ENCODE measurements at places on chromosomes 3 and 15.

DNA sequence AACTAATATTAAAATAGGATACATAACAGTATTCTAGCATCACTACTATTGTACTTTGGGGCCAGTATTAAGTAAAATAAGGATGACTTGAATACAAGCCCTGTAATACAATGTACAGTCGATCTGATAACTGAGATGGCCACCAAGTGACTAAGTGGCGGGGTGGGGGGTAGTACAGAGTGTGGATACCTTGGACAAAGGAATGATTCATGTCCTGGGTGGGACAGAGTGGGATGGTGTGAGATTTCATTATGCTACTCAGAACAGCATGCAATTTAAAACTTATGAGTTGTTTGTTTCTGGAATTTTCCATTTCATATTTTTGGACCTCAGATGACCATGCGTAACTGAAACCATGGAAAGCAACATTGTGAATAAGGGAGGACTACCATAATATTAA, 46.0 kb downstream of the SLC7A14 start:
- DNase-seq = no peak

- DNase-seq = no peak
These were observed 48.5 kb downstream of the THBS1 start for GRCh38 chr15:39629371-39629770.

- DNase-seq = no peak
These were observed 12.5 kb upstream of the THRB start for GRCh38 chr3:24506966-24507775.

DNA sequence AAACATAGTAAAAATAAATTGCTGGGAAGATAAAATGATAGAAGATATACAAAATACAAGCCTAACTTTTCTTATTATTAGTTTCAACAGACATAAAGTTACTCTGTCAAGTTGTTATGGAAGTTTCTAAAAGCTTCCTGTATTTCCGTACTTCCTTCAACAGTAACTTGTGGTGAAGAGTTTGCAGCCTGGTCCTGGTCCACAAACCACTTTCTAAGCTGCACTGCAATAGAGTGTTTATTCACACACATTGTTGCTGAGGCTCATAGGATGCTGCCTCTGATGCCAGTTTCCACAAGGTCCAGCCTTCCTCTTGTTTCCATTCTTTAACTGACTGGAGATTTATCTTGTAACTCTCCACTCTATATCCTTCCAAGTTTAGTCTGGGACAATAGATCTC, 39.4 kb upstream of the KY start:
- no peak for DNase-seq

DNA sequence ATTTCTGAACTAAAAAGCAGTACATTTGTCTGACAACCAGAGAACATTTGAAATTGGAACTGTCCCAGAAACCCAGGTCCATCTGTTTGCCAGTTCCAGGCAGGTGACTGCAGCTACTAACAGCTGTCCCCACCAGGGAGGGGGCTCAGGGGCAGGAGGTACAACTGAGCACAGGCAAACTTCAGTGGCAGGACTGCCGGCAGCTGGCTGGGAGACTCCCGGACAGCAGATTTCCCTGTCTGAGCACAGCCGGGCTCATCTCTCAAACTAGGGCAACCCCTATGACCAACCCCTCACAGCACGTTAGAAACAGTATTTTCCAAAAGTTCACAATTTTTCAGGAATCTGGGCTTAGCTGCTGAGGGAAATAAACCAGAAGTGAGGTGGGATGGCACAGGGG, 88.8 kb downstream of the MEGF11 start:
- no peak for DNase-seq

- DNase-seq = no peak
These were observed 318.1 kb upstream of the GRM7 start for GRCh38 chr3:6542795-6543194.

DNA sequence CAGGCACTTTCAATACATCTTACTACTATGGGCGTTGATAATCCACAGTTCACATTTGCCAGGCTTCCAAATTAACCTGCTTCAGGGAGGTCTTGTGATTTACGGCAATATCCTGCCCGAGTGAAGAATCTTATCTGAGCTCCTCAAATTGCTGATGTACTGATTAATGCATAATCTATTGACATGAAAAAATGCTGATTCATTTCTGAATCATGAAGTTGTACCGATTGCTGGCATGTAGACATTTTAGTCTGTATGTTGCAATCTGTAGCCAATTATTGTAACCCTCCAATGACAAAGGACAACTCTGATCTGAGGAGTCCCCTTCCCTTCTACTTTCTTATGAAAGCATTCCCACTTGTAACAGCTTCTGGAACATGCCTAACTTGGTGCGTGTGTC, 97.2 kb downstream of the SEC22A start:
- no peak for DNase-seq

DNA sequence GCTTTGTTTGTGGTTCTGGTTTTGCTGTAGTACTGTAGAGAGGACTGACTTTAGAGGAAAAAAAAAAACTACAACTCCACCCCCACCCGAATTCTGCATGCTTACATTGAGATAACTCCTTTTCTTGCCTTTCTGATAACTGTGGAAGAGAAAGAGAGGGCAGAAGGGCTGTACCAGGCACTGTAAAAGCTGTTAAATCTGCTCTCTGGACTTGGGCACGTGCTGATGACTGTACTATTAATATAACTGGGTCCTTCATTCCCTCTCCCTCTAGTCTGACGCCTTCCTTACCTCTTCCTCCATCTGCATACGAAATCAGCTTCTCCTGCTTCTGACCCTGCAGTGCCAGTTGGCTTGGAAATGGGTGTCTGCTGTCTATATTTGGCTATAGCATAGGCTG, 15.0 kb downstream of the MAPKBP1 start:
- DNase-seq = no peak

DNA sequence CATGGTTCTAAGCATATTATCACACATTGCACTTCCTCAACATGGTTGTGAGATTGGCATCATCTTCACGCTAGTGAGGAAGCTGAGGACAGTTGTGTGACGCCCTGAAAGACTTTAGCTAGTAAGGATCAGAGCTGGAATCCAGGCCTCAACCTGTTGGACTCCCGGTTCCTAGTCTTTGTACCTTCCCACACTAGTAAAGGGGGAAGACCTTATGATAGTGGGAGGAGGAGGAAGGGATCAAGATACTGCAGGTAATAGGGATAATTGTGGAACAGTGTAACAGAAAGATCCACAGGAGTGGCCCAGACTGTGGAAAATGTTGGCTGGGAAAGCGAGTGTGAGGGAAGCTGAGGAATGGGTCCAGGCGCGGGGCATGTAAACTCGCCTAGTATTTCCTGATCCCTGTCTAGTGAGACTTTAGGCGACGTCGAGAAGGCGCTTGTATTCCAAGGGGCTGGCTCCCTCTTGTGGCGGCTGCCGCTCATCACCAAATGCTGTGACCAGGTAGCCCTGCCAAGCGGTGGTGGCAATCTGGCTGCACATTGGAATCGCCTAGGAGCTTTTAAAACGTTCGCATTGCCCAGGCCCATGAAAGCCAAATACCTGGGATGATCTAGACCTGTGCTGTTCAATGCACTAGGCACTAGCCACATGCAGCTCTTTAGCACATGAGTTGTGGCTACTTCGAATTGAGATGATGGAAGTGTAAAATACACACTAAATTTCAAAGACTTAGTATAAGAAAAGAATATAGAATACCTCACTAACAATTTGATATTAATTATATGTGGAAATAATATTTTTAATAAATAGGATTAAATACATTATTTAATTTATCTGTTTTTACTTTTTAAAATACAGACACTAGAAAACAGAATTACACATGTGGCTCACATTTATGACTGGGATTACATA, 38.8 kb upstream of the CLDN18 start:
- peak; percentile 81 for DNase-seq

- DNase-seq = no peak
These were observed 159.9 kb downstream of the MAGI1 start for GRCh38 chr3:65878831-65879230.

DNA sequence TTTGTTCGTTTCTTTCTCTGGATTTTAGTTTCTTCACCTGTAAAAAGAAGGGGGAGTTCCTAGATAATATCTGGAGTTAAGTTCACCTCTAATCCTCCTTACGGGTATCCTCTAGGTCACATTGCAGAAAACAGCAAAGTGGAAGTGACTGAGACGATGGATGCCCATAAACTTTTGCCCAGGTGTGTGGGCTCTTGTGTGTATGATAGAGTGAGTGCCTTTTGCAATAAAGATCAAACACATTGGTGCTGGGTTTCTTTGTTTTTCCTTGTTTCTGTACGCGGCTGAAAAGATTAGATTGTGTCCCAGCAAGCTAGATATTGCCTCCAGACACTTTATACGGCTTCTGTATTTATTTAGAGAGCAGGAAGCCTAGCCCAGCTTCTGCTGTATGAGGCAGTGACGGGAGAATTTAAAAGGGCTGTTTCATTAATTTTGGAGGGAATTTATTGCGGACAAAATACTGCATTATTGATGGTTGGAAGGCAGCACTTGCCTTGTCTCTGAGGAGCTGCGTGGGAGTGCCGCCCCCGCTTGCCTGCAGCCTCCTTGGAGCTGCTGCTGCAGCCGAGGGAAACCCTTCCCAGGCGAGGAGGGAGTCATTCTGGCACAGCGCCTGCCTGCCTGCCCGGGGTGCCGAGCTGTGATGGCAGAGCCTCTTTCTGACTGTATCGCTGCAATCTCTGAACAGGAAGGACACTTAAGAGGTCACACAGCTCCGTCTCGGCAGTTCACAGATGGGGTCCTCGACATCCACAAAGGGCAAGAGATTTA, 38.5 kb downstream of the PYDC2 start:
- DNase-seq = no peak

DNA sequence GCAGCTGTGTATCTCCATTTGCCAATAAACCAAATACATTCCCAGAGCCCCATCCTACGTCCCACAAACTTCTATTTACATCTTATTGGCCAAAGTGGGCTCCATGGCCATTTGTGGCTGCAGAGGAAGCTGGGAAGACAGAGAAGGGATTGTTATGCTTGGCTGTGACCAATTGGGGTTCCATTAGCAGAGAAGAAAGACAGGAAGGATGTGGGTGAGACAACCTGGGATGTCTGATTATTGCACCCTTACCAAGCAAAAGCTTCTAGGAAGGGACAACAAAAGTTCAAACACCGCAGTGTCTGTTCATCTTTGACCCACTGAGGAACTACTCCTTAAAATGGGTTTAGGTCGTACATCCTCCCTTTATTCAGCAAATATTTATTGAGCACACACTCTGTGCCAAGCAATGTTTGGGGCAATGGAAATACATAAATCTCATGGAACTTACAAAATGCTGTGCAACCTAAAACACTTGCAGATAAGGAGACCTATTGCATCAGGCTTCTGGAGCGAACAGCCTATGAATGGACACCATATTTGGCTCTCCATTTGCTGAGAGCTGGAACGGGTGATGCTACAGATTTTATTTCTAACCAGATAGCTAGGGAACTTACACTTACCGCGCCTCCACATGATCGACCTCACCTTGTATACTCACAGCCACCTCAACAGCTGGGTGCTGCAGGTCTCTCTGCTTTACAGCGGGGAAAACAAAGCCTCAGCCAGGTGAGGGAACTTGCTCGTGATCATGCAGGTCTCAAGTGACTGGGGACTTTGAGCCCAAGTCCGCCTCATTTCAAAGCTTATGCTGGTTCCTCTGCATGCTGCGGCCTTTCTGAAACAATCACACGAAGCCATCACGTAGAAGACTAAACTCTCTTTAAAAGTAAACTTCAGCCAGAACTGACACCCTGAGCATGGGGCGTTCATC, 21.4 kb upstream of the NR2E3 start:
- no peak for DNase-seq

- DNase-seq = no peak
These were observed 25.5 kb upstream of the HHATL start for GRCh38 chr3:42728056-42728455.

- DNase-seq = peak; percentile 21
These were observed 7.7 kb downstream of the IGDCC4 start for GRCh38 chr15:65414841-65415621.

DNA sequence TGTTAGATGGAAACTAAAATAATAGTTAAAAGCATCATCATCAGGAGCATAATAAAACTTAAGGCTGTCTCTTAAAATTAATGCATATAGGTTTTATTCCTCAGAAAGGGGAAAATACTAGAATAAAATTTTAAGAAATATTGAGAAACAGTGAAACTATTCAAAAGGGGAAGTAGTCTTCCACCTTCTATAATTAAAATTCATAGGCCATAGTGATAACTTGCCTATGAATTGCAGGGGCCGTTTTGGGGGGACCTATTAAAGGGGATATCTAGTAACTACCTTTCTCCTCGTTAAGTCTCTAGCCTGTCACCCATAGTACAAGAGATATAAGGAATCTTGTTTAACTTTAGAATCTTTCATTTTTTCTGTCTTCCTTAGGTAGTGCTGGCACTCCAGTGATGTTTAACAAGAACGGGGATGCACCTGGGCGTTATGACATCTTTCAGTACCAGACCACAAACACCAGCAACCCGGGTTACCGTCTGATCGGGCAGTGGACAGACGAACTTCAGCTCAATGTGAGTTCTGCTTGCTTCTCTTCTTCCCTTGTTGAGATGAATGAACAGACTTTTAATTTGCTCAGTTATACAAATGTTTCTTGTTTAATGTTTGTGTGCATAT, 600.4 kb downstream of the GRM7 start:
- no peak for DNase-seq

DNA sequence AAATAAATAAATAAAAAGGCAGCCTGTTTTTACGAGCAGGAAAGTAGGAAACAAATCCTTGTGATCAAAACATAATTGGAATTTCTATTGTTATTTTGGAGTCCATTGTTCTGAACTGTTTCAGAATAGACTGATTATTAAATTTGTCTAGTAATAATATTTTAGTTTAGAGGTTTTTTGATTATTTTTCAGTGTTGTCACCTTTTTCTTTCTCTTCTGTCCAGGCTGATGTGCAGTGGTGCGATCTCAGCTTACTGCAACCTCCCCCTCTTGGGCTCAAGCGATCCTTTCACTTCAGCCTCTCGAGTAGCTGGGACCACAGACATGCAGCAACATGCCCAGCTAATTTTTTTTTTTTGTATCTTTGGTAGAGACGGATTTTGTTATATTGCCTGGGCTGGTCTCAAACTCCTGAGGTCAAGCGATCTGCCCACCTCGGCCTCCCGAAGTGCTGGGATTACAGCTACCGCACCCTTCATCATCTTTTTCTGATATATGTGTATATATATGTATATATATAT, 38.0 kb downstream of the KAT2B start:
- DNase-seq = no peak

DNA sequence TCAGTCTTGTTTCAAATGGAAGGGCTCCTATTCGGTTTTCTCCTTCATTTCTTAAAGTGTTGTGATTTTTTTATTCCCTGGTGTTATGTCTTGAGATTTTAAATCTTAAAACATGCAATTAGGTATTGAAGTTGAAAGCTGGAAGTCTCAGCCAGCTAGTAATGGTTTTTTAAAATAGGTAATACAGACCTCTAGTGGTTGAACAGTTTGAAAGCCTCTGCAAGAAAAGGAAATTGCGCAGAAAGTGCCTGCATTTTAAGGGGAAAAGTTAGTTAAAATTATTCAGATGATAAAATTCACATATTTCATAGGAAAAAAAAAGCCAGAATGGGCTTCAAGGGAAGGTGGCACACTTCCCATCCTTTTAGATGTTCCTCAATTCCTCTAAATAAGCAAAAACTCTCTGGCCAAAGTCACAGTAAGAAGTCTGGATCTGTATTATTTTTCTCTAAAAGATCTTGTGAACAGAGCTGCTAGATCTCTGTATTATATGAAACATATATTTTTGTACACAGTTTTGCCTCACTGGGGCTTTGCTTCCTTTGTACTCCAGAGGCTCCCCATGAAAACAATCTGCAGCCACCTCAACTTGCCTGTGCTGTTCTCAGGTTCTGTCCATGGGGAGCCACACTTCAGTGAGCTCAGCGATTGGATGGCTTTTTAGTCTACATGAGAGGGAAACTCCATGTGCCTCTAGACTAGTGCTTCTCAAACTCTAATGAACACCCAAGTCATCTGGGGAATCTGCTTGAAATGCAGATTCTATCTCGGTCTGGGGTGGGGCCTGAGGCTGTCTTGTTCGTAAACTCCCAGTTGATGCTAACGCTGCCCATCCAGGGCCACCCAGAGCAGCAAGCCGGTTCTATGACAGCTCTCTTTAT, 21.5 kb downstream of the AGTR1 start:
- DNase-seq = no peak
